ENCODE measurements at places on chromosomes 6 and 20.

DNA sequence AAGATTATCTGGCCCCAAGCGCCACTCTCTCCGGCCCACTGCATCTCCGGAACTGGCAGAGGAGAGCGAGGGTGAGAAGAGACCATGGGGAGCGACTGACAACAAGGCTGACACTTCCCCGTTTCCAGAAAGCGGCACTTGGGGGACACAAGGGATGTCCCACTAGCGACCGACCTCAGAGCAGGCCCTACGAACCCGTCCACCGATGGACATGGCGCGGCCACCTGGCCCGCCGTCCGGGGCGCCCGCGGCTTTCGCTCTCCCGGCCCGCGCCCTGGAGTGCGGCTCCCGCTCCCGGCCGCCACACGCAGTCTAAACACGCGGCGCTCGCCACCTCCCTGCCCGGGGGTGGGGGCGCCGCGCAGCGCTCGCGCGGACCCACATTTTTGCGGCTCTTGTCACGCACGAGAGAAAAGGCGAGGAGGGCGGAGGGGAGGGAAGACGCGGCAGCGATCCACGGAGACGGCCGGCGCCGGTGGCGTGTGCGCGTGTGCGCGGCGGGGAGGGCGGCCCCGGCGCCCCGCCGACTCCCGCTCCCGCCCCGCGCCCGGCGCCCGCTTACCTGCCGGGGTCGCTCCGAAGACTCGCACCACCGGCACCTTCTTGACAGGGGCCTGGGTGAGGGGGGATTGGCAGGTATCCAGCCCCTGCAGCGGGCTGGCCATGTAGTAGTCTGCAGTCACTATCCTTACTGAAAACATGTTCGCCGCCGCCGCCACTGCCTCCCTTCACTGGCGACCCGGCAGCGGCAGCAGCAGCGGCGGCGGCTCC, 645 bp downstream of the REV3L start:
- DNase-seq = peak; percentile 60

GRCh38 chr6:70310063-70310694, 7.3 kb upstream of the COL9A1 start:
- no peak for DNase-seq

DNA sequence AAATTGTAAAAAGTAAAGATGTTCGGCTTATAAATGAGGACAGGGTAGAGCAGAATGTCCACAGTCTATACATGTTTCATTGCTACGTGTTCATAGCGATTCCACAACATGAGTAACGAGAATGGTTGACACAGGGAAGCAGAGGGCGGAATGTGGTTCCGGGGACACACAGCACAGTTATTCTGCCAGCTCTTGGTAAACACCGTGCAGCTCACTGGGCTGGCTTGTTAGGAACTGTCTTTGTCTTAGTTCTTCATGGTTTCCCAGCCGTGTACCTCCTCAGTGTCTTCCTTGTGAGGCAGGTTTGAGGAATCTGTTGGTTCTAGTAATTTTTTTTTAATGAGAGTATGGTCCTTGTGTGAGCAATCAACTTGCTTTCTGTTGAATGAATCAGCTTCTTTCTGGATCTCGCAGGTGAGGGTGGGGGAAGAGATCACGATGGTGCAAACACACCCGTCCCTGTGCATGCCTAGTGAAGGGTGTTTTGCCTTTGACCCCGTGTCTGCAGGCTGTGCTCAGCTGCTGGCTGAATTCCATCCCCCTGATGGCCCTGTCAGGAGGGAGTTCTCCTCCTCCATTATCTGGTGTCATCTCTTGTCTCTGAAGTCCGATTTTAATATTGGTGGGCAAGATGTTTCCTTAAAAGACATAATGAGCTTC, 168.2 kb downstream of the SMOC2 start:
- DNase-seq = no peak

GRCh38 chr6:22727710-22728109, 158.3 kb downstream of the HDGFL1 start:
- no peak for DNase-seq

DNA sequence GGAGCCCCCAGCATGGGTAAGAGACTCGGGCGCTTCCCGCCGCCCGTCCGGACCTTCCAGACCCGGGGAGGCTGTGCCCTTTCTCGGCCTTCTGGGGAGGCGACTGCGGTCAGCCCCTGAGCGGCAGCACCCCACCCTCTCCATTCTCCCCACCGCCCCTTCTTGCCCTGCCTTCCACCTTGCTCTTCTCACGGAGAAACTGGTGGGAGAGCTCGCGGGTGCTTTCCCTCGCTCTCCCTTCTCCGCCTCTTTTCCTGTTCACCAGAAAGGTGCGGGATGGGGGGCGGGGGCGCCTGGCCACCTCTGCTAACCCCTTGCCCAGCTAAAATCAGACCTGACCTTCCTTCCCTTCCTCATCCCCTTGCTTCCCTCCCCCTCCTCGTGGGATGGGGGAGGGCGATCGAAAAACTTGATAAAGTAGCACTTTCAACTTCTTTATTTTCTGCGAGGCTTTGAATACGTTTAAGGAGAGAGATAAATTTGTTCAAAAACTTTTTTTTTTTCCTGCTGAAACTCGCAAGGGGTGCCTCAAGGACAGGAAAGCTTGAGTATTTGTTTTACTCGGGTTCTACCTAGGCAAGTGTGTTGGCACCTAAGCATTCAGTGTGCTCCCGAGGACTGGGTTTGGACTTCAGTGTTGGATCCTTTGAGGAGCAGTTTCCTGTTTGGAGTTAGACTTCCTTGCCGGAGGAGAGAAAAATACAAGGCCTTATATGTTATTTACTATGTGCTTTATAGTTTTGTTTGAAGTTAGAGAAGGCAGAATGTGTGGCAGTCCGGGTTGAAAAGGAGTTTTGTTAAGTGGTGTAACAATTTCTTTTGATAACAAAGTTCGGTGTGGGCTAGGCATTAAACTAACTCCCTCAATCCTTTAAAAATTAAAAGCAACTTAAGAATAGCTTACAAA, 897 bp downstream of the CD2AP start:
- DNase-seq = no peak

DNA sequence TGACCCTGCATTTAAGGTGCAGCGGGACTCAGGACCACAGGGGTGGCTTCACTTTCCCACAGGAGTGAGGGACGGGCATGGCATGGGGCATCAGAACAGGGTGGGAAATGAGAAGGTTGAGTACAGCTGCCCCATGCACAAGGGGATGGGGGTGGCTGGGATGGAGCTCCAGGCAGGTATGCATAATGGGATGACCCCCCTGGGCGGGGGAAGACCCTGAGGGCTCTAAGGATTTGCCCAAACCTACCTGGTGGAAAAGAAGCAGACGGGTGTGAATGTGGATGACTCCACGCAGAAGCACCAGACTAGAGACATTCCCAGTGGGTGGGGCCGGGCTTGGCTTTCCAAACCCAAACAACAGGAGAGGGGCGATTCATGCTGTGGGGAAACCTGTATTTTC, 200.3 kb downstream of the SYNDIG1 start:
- DNase-seq = no peak

DNA sequence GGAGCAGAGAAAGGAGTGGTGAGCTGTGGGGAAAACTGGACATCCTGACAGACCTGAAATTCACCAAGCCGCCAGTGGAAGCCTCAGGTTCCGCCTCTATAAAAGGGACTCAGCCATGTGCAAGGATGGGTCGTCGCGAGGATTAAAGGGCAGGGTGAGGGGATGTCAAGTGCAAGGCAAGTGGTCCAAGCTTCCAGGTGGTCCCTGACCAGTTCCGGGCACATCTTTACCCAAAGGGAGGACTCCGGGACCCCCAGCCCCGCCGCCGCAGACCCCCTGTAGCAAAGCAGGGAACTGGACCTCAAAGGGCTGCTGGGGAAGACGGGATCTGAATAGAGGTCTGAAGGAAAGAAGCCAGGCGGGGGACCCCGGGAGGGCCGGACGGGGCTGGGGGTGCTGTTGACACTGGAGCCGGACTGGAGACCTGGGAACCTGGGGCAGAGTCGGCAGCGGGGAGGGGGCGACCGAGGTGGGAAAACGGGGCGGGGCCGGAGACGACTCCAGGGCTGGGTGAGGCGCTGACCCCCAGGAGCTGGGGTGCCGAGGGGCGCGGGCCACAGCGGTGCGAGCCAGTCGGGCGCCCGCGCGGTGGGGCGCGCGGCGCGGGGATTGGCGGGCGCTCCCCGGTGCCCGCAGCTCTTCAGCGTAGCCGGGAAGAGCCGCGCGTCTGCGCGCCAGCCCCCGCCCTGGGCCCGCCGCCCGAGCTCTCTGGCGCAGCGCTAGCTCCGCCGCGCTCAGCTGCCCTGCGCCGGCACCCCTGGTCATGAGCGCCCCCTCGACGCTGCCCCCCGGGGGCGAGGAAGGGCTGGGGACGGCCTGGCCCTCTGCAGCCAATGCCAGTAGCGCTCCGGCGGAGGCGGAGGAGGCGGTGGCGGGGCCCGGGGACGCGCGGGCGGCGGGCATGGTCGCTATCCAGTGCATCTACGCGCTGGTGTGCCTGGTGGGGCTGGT, at the start of gene SSTR4:
Gene SSTR4, plus strand, starts transcription at position 592 of the 951 bp plus-strand sequence. Its CDS starts 172 bp downstream, at position 764.
- DNase-seq = no peak

DNA sequence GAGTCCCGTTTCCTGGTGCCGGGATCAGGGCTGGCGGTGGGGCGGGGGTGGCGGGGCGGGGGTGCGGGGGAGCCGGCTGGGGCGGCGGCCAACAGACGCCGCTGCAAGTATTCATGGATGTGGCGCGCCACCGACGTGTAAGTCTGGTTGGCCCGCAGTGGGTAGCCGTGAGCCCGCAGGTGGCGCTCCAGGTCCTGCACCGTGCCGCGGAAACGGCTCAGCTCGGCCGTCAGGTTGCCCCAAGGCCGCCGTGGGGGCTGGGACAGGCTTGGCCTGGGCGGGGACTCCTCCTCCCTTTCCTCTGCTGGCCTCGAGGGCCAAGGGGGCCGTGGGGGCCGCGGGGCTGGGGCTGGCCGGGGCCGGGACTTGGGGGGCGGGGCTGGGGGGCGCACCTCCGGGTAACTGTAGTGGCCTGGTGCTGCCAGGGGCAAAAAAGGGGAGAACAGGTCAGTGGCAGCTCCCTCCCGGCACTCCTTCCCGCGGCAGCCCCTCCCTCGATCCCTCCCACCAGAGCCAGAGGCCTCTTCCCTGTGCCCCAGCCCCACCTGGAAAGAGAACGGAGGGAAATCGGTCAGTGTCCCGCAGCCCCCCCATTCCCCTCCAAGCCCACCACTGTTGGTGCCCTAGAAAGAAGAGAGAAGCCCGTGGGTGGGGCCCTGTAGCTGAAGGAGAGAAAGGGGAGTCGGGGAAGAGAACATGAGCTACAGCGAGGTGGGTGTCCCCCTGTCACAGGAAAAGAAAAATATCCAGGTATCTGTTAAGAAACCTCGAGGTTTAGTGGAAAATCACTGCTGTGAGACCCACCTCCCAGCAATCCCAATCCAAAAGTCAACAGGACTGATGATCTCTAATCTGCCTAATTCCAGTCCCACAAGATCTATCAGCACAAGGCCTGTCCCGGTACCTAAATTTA, 21.3 kb downstream of the TNXB start:
- DNase-seq = peak; percentile 70

GRCh38 chr20:63500902-63501817, 2.3 kb upstream of the EEF1A2 start:
- DNase-seq = no peak

GRCh38 chr6:12955956-12956355, 239.4 kb downstream of the PHACTR1 start:
- no peak for DNase-seq

- no peak for DNase-seq
Observed at GRCh38 chr20:25071734-25072133, 10.2 kb downstream of the VSX1 start.

DNA sequence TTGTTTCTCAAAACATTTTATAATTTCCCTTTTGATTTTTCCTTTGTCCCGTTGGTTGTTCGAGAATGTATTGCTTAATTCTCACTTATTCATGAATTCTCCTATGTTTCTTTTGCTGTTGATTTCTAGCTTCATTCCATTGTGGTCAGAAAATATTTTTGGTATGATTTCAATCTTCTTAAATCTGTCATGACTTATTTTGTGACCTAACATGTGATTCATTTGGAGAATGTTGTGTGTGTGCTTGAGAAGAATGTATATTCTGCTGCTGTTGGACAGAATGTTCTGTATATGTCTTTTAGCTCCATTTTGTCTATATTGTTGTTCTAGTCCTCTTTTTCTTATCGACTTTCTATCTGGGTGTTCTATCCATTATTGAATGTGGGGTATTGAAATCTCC, 286.2 kb upstream of the RNF217 start:
- DNase-seq = no peak

DNA sequence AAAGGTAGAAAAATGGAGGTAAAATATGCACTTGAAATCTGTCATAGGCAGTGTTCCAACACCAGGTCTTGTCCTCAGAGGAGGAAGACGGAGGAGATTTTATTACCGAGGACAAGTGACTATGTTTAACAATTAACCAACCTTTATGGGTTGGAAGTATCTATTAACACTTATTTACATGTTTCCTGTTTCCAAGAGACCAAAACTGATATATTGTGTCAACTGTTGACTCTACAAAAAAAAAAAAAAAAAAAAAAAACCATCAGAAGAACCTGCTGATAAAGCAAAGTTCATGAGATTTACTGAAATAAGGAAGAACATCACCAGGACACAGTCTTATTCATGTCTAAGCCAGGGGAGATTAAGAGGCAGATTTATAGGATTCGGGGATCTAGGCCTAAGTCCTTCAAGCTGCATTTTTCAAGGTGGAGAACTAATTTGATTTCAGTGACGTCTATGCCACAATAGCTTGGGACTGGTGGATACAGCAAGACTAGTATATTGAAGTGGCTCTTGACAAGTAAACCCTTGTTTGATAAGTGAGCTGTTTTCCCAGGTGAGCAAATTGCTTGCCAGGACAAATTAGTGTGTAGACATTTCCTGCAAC, 126.6 kb upstream of the NAA20 start:
- DNase-seq = no peak

DNA sequence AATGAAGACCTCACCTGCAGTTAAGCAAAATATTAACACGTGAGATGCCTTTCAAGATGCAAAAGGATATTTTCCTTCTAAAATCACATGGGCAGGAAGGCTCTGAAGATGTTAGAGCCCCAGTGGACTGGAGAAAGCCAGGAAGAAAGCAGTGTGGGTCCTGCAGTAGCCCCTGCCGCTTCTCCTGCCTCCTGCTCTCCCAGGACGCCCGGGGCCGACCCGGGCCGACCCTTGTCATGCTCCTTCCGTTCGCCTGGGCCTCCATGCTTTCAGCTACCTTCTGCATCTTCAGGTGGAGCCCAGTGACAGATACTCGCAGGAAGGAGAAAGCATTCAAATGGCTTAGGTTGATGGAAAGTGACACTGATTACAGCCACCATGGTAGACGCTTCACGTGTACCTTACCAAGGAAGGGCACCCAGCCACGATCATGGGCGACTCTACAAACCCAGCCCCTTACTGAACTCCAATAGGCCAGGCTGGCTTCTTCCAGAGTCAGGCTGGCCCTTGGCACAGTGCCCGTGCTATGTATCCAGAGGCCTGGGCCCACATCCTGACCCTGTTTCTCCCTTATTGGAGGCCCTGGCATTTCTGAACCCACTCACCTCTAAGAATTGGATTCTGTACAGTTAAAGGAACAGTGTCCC, 69.0 kb downstream of the TCP11 start:
- DNase-seq = no peak

DNA sequence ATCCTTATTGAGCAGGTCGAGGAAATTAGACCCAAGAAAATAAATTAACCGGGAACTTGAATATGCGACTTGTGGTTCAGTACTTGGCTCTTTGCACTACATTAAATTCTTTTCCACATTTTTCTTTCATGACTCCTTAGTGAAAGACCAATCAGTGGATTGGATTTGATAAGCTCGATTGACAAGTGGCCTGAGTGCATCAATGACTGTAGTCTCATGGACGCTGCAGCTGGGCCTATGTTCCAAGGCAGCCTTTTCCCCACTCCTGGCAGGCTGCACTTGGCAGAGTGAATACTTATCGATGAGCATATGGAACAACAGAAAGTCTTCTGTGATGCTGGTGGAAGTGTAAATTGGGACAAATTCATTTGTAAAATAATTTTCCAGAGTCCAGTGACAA, 210.8 kb upstream of the EXOC2 start:
- DNase-seq = no peak
